Epithelial cell of prostate (primary cell): ENCODE measurements at places on chromosomes 2 and 18.

DNA sequence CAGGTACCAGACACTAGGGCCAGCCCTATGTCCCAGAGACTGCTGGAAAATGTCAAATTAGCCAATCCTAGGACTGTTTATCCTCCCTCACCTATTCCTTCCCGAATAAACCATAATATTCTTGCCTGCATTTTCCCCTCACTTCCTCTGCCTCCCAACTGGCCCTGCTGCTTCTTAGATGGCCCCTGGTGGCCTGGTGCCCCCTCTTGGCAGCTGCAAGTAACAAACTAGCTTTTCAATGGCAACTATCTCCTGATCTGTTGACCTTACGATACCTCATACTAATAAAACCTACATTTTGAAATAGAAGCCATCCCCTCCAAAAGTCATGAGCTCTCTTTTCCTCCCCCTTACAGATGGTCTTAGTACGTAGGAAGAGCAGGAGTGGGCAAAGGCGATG lies 132.0 kb downstream of the ALPK2 start:
- no peak for DNase-seq

- DNase-seq, result no peak
Observed at GRCh38 chr2:156349605-156350004, 17.1 kb upstream of the NR4A2 start.

DNA sequence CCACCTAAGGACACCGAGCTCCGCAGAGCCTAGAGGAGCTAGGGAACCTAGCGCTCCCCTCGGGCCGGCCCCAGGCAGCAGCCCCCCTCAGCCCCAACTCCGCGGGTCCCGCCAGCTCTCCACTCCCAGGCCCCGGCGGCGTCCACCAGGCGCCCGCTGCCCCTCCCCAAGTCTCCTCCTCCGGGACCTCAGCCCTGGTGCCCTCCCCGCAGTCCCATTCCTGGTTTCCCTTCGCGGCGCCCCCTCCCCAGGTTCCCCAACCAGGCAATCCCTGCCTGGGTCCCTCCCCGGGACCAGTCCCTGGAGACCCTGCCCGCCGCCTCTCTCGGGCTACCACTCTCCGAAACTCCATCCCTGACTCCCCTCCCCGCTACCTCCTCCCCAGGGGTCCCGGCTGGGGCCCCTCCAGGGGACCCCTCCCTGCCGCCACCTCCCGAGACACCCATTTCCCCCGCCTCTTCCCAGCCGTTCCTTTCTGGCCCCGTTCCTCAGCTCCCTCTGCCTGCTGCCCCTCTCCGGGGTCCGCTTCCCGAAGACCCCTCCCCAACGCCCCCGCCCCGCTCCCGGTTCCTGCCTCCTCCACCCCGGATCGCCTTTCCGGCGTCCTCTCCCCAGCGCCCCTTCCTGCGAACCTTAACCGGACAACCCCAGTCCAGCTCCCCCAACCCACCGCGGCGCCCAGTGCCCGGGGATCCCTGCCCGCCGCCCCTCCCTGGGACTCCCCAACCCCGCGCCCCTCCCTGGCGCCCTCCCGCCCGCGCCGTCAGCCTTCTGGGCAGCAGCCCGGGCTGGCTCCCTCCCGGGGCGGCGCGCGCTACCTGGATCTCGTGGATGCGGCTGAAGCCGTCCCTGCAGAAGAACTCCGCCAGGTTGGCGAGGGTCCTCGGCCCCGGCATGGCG lies 678 bp downstream of the CYP27C1 start:
- DNase-seq, result no peak

DNA sequence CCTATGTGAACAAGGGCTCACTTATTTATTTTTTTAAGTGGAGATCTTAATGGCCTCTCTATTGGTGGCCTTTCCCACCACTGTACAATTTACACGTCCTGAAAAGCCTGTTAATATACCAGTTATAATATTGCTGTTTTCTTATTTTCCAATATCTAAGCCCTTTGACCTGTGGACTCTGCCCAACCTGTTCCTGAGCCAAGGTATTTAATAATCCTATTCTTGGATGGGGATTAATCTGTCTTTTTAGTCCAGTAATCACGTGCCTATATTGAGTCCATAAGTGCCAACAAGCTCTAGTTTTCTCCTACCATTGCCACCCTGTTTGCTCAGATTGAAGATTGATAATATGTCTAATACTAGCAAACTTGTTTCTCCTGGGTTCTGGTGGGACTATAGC lies 42.7 kb downstream of the MBD5 start:
- DNase-seq, result no peak

DNA sequence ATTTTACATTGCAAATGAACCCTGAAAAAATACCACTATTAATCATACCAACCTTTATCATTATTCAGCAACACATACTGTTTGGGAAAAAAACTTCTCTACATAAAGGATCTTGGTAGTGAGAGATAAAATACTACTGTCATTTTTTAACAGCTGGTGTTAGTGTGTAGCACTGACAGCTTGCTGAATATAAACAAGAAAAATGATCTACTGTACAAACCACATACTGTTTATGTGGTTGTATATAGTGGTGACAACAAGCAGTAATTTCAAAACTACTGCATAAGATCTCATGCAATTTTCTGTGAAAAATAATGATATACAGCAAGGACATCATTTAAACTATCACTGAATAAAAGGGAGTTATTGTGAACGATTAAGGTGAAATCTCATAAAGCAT lies 601.2 kb downstream of the LRP1B start:
- no peak for DNase-seq
